ENCODE measurements at places on chromosomes 3 and 15. TPM values are rescaled to one million over a fixed set of nuclear protein-coding genes. Genes with fewer than 3 reads are reported as not detected.

The UBA7 gene
- total RNA-seq: 39.0 TPM

The EFCC1 gene
- 0.65 TPM for total RNA-seq

The ACSBG1 gene
- not detected for total RNA-seq

The CFAP100 gene
- not detected for total RNA-seq

The CASR gene
- total RNA-seq: not detected

The MAPKBP1 gene
- 8.2 TPM for total RNA-seq

The DNAJA4 gene
- total RNA-seq: 0.88 TPM

The ITIH1 gene
- total RNA-seq: not detected

The GUCA1C gene
- total RNA-seq: not detected

The SNX33 gene
- 21.2 TPM for total RNA-seq

The PLA2G4D gene
- not detected for total RNA-seq

The STIMATE gene
- 10.9 TPM for total RNA-seq

The TERC gene
- 424 TPM for total RNA-seq

The OR4M2 gene
- total RNA-seq: not detected

The ERICH6 gene
- total RNA-seq: 0.48 TPM

The NOX5 gene
- 0.39 TPM for total RNA-seq

The TRPM7 gene
- total RNA-seq: 27.5 TPM

The HGD gene
- total RNA-seq: 0.13 TPM

The MYL3 gene
- total RNA-seq: not detected

The KCNAB1 gene
- 0.13 TPM for total RNA-seq

The ARNT2 gene
- total RNA-seq: 4.8 TPM

The SCG5 gene
- 24.4 TPM for total RNA-seq

The PDCD7 gene
- 27.1 TPM for total RNA-seq

The CGNL1 gene
- 0.39 TPM for total RNA-seq

The SNX22 gene
- total RNA-seq: 0.40 TPM

The ASB14 gene
- total RNA-seq: not detected

The OSBPL10 gene
- 11.4 TPM for total RNA-seq

The ESYT3 gene
- total RNA-seq: not detected

The CYP11A1 gene
- total RNA-seq: not detected

The CHRNB4 gene
- not detected for total RNA-seq

The SCN11A gene
- under 0.01 TPM for total RNA-seq

The HTR3E gene
- total RNA-seq: not detected

The CPNE9 gene
- total RNA-seq: not detected

The LARP6 gene
- total RNA-seq: 69.3 TPM

The GOLGA8T gene
- total RNA-seq: not detected

The SERPINI2 gene
- total RNA-seq: not detected

The GMNC gene
- total RNA-seq: not detected

Measured in epithelial cell of alveolus of lung (primary cell).